Stimulated activated CD4-positive, alpha-beta T cell treated with anti-CD3 and anti-CD28 coated beads, Interleukin-4, amount 100 ng/mL, for 48 hours (primary cell): ENCODE measurements at places on chromosomes 3 and 15.

DNA sequence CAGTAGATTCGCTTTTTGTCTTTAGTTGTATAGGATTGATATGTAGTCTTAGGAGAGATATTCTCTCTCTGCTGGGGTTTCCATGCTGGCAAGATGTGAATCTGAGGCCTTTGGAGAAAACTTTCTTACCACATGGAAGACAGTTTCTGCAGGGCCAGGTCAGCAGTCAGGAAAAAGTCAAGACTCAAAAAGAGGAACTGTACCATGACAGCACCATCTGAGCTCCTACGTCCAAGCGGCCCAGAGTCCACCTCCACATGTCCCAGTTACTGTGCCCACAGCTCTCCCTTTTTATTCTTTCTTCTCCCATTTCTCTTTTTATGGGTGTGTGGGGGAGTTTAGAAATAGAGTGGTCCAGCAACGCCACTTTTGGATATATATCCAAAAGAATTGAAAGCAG is 172.0 kb downstream of the MTHFS start:
- DNase-seq: no peak

DNA sequence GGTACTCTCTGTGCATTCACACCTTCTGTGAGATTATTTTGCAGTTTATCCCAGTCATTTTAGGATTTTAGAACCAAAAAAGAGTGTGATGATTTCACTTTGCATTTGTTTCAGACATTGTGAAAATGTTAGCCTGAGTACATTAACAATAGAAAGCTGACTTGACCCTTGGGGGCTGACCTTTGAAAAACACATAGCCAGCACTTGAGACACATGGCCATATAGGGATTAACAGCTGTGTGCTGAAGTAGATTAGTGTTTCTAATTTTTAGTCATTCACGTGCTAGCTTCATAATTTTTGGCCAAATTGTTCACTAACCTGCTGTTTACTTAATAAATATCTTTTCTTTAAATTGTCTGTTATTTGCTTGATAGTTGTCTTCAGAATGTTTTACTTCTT is 3.5 kb downstream of the FEM1B start:
- no peak for DNase-seq

- no peak for DNase-seq
These were observed 4.7 kb downstream of the GORASP1 start for GRCh38 chr3:39102504-39103323.

DNA sequence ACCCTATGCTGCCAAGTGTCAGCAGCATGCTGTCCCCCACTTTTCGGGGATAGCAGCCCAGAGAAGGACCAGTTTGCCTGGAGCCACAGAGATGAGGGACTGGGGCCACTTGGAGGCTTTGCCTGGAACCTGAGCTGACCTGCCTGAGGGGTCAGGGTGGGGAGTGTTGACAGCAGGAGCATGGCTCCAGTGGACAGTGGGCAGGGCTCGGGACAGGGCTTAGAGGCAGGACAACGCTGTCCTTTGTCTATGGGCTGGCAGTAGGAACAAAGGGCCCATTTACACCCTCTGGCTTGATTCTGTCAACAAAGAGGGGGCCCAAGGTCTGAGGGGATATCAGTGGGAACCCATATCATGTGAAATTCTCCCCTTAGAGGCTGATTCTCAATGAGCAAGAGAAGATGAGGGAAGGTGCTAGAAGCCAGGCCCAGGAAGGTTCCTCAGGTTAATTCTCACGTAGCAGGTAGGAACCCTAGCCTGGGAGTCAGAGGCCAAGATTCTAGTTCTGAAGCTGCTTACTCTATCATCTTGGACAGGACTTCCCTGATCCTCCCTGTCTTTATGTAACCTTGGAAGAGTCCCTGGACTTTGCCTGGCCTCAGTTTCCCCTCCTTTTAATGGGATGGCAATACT is 29.7 kb upstream of the HHATL start:
- DNase-seq: no peak

DNA sequence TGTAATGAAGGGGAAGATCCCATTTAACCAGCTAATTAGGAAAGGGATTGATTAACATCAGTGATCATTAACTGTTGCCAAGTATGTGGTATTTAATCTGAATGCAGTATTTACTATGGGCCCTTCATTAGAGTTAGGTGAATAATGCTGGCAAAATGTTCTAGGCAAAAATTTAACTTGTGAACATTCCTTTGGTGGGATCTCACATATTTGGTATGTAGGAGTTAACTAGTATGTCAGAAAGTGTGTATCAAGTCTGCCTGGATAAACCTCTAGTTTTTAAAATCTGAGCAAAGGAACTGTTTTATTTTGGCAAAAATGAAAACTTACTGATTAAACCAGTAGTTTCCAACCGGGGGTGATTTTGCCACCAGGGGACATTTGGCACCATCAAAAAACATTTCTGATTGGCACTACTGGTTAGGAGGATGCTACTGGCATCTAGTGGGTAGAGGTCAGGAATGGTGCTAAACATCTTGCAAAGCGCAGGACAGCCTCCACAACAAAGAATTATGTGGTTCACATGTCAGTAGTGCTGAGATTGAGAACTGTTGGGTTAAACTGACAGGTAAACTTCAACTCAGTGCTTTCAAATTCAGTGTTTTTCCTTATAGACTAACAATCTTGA is 22.5 kb downstream of the LRTM1 start:
- no peak for DNase-seq

DNA sequence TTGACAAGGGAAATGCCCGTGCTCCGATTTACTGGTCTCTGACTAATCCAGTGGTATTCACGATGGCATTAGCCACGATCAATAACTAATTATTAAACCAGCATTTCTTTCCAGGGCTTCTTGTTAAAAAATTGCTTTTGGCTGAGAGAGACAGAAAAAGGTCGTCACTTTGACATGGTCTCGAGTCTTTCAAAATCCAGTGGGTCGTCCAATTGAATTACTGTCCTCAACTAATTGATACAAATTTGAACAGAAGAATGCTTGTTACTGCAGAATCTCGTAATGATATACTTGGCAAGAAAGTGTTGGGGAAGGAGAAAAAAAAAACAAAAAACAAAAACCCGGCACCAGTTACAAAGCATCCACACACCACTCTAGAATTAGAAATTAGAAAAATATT is 318.4 kb downstream of the NR2F2 start:
- no peak for DNase-seq

GRCh38 chr3:190265796-190266195 is 56.5 kb downstream of the CLDN1 start:
- no peak for DNase-seq

DNA sequence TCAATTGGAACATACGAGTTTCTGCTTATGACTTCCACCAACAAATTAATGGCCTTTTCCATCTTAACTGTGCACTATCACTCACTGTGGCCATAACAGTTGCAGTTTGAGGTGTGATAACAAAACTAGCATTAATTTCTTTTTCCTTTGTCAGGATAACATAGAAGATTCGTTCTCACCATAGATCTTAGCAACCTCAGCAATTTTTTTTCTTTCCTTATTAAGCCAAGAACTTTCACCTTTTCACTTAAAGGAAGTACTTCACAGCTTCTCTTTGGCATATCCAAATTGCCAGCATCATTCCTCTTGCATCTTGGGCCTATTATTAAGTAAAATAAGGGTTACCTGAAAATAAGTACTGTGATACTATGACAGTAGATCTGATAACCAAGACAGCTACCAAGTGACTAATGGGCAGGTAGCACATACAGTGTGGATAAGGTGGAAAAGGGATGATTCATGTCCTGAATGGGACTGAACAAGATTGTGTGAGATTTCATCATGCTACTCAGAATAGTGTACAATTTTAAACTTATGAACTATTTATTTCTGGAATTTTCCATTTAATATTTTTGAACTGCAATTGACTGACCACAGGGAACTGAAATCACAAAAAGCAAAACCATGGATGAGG is 46.6 kb downstream of the CEP70 start:
- DNase-seq: no peak

GRCh38 chr3:71266875-71267274 is 316.7 kb downstream of the FOXP1 start:
- DNase-seq: no peak

GRCh38 chr15:65083262-65083701 is 6.7 kb downstream of the KBTBD13 start:
- DNase-seq: no peak

DNA sequence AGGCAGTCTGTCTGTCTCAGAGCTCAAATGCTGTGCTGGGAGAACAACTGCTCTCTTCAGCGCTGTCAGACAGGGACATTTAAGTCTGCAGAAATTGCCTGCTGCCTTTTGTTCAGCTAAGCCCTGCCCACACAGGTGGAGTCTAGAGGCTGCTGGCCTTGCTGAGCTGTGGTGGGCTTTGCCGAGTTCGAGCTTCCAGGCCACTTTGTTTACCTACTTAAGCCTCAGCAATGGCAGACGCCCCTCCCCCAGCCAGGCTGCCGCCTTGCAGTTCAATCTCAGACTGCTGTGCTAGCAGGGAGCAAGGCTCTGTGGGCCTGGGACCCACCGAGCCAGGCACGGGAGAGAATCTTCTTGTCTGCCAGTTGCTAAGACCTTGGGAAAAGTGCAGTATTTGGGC is 25.0 kb upstream of the RPP14 start:
- DNase-seq: no peak

GRCh38 chr3:127375151-127375930 is 87.5 kb upstream of the PRR20G start:
- no peak for DNase-seq

GRCh38 chr15:92438471-92438870 is 44.8 kb downstream of the ST8SIA2 start:
- DNase-seq: no peak

- no peak for DNase-seq
These were observed 16.0 kb upstream of the MEGF11 start for GRCh38 chr15:66269326-66270090.

DNA sequence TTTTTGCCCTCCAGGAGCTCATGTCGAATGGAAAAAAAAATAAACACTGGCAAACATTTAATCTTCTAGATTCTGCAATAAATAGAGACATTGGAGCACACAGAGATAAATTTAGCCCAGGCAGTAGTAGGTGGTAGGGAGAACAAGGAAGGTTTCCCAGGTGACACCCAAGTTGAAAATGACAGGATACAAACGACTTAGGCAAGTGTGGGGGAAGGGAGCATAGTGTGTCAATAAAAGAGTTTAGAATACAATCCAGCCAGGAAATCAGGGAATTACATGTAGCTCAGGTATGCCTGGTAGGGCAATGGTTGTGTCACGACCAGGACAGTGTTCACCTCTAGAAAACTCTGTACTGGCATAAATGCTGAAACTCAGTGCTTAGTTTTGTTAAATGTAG is 364.6 kb upstream of the AGTR1 start:
- no peak for DNase-seq

- no peak for DNase-seq
These were observed 801.1 kb upstream of the LMCD1 start for GRCh38 chr3:7700539-7700938.

DNA sequence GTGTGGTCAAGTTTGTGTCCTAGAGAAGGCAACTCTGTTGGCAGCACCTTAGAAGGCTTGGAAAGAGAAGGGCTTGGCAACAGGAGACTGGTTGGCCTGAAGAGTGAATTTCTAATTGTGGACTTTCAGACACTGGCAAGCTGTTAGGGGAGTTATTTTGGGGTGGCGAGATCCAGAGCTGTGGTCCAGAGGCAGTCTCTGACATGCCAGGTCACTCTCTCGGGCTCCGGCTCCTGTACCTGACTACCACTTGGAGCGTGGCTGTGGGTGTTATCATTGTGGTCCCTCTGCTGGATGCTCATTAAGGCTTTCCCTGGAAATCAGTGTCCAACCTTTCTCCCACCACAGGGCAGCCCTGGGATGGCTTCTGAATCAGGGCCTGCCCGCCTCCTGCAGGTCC is 209.0 kb downstream of the SLCO3A1 start:
- no peak for DNase-seq

GRCh38 chr3:181446741-181447140 is 265.0 kb upstream of the SOX2 start:
- DNase-seq: no peak

- DNase-seq: no peak
These were observed 33.9 kb downstream of the GAP43 start for GRCh38 chr3:115657168-115657567.

- DNase-seq: no peak
These were observed 155.3 kb downstream of the ATP10A start for GRCh38 chr15:25707656-25708365.

DNA sequence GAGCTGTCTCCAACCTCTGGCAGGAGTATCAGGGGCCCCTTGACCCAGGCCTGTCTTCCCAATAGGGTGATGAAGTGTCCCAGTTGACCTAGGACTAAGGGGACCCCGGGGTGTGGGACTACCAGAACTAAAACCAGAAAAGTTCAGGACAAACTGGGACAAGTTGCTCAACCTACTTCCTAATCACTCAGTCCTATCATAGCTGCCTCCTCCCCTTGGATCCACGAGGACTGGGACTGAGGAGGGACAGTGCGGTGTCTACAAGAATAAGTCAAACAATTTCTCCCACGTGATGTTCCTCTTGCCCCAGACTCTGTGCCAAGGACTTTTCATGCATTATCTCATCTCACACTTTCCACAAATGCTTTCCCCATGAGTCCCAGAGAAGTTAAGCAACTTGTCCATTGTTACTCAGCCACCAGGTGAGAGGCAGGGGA is 49.4 kb upstream of the SLCO2A1 start:
- no peak for DNase-seq

DNA sequence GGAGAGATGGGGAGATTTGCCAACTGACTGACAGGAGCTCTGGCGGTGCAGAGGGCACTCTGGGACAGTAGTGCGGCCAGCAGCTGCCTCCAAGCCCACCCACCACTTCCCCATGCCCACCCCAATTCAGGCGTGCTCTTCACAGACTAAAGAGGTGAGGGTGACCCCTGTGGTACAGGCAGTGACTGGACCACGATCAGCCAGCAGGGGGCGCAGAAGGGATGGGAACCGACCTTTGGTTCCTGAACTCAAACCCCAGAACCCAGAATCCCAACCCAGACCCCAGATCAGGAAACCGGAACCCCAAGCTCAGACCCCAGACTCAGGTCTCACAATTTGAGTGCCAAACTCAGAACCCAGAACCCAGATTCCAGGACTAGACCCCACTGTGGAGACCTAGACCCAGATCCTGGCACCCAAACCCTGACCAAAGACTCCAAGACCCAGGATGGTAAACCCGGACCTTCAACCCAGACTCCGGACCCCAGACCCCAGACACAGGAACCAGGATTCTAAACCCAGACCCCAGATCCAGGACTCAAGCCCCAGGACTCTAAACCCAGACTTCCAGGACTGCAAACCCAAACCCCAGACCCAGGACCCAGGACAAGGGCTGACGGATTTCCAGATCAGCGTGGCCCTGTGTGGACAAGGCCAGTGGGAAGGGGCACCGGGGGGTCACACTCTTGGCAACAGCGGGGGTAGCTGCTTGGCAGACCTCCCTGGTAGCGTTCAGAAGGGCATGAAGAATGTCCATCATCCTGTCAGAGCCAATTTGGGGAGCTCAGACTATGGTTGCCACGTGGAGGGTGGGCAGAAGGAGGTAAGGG is 3.7 kb upstream of the MYL3 start:
- peak; percentile 93 for DNase-seq

GRCh38 chr3:28278918-28279317 is 37.5 kb downstream of the CMC1 start:
- DNase-seq: no peak

DNA sequence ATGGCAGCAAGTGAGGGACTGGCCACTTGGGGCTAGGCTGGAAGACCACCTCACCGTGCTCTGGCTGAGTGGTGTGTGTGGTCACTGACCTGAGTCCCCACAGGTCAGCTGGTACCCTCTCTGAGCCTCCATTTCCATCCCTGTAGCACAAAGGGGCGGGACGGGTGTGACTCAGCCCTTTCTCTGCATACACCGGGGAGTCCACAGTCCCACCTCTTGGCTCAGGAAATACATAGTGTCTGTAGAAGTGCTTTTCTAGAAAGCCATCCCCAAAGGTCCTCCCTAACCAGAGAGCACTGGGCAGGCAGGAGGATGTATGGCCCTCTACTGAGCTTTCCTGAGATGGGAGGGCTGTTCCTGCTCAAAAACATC is 27.2 kb downstream of the WNT7A start:
- DNase-seq: no peak
